ENCODE measurements at places on chromosomes 3 and 15.

GRCh38 chr3:18153571-18154173 lies 271.5 kb downstream of the SATB1 start:
- peak; percentile 57 for DNase-seq

GRCh38 chr3:94293793-94294195 lies 230.9 kb downstream of the NSUN3 start:
- no peak for DNase-seq

- no peak for DNase-seq
Observed at GRCh38 chr15:75753145-75753544, 40.5 kb upstream of the CSPG4 start.

DNA sequence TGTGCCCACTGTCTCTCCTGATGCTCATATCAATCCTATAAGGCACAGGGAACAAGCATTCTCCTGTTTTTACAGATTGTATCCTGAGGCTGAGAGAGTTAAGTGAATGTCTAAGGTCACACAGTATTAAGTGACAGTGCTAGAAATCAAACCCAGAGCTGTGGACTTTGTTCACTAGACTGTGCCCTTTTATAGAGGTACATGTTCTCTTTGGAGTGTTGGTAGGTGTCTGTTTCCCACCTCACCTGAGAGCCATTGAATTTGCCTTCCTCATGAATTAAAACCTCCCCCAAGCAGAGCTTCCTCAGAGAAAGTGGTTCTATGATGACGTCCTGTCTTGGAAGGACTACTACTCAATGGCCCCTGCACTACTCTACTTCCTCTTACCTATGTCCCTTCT lies 12.4 kb downstream of the ADIPOQ start:
- no peak for DNase-seq

DNA sequence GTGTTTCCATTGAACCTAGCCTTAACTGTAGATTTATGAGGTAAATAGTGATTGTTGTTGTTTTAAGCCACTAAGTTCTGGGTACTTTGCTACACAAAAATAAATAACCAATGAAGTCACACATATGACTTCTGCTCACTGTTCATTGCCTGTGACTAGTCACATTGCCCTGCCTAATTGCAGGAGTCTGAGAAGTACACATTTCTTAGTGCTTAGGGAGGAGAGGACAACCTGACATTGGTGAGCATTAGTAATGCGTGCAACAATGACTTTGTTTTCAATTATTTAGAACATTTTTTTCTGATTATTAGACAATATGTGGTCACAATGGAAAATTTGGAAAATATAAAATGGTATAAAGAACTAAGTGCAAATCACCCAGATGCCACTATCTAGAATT lies 133.2 kb upstream of the DAZL start:
- peak; percentile 34 for DNase-seq

DNA sequence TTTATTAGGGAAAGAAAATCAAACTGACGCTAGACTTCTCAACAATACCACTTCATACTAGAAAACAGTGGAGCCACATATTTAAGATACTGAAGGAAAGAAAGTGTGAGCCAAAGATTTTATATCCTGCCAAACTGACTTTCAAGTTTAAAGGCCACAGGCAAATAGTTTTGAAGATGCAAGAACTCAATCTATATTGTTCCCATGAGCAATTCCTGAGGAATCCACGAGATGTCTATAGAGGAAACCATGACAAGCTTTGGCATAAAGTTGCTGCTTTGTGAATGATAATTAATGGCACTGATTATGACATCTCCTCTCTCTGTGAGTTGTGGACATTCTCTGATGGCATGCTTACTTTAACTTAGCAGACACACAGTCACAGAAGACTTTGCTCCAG lies 276.1 kb upstream of the GOLGA6L4 start:
- peak; percentile 90 for DNase-seq

DNA sequence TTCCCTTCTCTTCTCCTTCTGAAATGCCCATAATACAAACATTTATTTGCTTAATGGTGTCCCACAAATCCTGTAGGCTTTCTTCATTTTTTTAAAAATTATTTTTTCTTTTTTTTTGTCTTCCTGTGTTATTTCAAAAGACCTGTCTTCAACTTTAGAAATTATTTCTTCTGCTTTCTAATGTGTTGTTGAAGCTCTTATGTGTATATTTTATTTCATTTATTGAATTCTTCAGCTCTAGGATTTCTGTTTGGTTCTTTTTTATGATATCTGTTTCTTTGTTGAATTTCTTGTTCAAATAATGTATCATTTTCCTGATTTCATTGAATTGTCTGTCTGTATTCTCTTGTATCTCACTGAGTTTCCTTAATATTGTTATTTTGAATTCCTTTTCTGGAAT lies 63.1 kb downstream of the AP4E1 start:
- no peak for DNase-seq

Measured in trophoblast cell (in vitro differentiated cells and primary cell).